Inflammatory macrophage treated with lipopolysaccharide for 1 hour (primary cell): ENCODE measurements at places on chromosomes 1 and 21.

GRCh38 chr21:8994640-8995511 lies 1526.5 kb upstream of the TPTE start:
- no peak for DNase-seq

GRCh38 chr1:152884085-152884484 lies 6.0 kb downstream of the SMCP start:
- no peak for DNase-seq

DNA sequence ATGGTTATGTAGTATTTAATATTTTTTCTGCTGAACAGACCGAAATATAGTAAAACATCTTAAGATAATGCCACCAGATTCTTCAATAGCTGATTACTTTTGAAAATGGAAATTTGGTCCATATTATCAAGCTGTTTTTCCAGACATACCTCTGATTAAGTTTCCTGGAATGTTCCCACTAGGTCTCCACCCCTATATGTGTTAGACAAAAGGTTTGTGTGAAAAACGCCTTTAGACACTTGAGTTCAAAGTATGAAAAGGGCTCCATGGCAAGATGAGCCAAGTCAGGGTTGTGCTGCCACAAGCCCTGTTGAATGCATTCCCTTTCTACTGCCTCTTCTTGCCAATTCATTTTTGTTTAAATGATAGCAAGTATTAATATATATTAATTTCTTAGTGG lies 52.7 kb downstream of the ZBTB17 start:
- DNase-seq: no peak

- no peak for DNase-seq
Observed at GRCh38 chr1:41513383-41513735, 28.9 kb upstream of the EDN2 start.

GRCh38 chr1:223326776-223327175 lies 37.2 kb downstream of the SUSD4 start:
- no peak for DNase-seq

DNA sequence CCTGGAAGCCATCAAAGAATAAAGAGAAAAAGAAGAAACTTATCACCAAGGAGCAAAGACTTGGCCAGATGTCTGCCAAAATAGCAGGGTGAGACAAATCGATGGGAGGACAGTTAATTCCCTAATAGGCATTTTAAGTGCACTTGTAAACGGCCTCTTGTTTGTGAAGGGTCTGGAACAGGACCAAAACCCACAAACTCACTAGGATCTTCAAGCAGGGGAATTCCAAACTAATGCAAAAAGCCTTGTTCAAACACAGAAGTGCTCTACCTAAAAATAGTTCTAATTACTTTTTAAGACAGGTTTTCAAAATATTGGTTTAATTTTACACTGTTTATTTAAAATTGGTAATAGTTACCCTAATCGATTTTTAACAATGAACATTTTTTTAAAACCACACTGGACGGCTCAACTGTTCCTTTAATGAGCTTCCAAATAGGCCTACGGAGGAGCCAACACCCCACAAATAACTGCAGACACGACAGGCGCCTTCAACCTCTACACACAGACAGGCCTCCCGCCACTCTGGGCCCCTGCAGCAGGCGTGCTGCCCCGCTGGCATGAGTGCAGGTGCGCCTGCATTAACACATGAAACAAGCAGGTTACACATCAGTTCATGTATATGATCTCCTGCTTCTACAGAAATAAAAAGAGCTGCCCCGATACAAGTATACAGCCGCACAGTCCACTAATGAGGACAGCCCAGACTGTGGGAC lies 15.8 kb downstream of the UBE2G2 start:
- no peak for DNase-seq

- DNase-seq: peak; percentile 76
Observed at GRCh38 chr21:45709173-45709572, 65.6 kb downstream of the PCBP3 start.

- no peak for DNase-seq
Observed at GRCh38 chr1:197911111-197911856, 5.9 kb upstream of the LHX9 start.

DNA sequence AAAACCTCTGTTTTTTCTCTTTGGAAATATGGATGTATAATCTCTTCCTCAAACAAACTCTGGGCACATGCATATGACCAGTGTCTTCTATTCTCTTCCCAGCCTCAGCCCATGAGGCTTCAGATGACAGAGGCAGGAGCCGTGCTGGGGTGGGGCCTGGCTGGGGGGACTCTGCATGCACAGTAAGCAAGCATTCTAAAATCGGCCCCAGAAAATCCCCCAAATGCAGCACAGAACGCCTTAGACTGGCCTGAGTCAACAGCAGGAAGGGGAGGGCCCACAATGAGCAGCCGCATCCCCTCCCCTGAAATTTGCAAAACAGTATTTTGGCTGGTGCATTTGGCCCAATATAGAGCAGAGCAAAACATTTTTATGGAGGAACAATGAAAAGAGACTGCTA lies 47.8 kb downstream of the ITPKB start:
- DNase-seq: no peak

GRCh38 chr1:230503726-230504125 lies 77.6 kb upstream of the PGBD5 start:
- DNase-seq: no peak

DNA sequence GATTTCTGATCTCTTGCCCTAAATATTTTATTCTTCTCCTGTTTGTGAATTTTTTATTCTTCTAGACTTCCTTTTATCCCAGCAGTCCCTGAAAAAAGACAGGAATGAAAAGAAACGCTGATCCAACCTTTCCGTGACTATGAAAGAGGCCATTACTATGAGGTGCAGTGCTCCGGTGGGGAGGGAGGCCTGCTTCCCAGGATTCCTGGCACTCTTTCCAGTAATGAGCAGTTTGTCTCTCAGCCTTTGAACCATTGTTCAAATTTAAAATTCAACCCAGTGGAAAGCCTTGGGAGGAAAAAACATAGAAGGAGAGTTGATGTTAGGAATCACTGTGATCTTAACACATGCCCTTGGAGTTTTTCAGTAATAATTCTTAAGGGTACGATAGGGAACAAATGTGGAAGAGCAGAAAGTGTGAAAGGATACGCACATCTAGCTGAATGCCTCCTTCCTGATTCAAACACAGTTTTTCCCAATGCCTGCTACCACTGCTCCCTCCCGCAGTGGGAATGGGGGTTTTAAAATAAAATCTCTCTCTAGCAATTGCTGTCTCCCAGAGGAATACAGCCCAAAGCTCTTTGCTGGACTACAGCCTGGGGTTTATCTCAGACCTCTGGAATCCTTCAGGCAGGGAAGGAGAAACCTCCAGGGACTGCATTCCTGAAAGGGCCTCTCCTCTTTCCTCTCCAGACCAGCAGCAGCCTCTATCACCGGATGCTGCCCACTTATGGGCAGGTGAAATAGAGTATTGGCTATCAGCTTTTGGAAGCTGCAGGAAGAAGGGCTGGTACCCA lies 6.1 kb downstream of the IER5 start:
- DNase-seq: no peak

DNA sequence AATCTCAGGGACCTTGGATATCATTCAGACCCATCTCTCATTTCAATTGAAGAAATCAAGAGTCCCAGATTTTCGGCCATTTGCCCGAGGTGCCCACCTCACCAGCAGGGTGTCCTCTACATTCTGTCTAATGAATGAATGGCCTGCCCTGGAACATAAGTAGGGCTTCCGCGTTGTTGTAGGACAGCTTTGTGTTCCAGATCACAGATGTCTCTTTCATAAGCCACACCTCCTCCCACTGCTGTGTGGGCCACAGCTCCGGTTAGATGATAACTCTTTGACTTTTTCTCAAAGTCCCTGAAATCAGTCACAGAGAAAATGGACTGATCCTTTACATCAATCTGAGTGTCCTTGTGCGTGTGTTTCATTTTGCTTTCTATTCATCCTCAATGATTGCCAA lies 144.4 kb downstream of the RGS7 start:
- no peak for DNase-seq

DNA sequence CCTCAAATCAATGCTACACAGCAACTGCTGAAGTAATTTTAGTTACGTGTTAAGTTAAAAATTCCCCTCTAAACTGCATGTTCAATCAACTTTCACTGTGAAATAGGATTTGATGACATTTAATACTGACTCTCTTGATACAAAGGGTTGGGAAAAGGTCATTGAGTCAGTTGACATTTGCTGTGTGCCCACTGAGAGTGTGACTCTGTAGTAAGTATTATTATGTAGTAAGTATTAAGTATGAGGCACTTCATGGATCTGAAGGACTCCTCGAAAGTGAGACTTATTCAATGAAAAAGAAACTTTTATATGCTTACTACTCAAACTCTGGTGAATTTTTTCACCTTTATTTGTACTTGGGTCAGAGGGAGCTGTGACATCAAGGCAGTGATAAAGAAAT lies 83.1 kb upstream of the S1PR1 start:
- no peak for DNase-seq

GRCh38 chr21:35783721-35784120 lies 276.6 kb downstream of the SETD4 start:
- DNase-seq: no peak

- DNase-seq: peak; percentile 56
Observed at GRCh38 chr21:34927992-34928391, 121.1 kb downstream of the RUNX1 start.

- DNase-seq: no peak
Observed at GRCh38 chr1:220151454-220151853, 57.5 kb downstream of the IARS2 start.

GRCh38 chr1:9245230-9245619 lies 10.7 kb downstream of the H6PD start:
- DNase-seq: no peak

- no peak for DNase-seq
Observed at GRCh38 chr21:14076143-14076806, 134.5 kb downstream of the LIPI start.

DNA sequence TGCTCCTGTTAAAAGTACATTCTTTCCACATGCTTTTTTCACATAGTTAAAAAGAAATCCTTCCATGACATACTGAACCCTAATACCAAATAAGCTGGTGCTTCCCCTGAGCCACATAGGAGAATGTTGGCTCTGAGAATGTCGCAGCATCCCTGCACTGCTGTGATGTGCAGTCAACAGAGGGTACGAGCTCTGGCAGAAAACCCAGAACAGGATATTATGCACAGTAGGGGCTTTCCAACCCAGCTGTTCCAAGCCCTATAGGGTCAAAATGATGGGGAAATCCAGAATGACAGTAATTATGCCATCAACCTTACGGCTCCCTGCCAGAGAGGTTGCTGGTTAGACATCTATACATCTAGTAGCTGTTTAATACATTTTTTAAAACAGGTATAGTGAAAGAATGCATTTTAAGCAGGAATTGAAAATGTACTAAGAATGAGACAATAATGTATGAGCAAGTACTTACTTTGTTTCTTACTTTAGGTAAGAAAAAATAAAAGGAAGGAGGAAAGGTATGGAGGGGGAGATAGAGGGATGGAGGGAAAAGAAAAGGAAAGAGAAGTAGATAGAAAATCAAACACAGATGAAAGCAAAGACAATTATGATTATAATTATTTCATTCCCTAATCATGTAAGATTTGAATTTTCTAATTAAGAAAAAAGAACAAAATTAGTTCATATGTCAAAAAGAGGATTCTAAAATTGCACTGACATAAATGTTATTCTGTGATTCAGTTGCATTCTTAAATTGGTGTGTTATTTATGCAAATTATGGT lies 126.0 kb downstream of the NR5A2 start:
- peak; percentile 58 for DNase-seq

GRCh38 chr1:98422816-98423215 lies 238.7 kb upstream of the SNX7 start:
- no peak for DNase-seq

DNA sequence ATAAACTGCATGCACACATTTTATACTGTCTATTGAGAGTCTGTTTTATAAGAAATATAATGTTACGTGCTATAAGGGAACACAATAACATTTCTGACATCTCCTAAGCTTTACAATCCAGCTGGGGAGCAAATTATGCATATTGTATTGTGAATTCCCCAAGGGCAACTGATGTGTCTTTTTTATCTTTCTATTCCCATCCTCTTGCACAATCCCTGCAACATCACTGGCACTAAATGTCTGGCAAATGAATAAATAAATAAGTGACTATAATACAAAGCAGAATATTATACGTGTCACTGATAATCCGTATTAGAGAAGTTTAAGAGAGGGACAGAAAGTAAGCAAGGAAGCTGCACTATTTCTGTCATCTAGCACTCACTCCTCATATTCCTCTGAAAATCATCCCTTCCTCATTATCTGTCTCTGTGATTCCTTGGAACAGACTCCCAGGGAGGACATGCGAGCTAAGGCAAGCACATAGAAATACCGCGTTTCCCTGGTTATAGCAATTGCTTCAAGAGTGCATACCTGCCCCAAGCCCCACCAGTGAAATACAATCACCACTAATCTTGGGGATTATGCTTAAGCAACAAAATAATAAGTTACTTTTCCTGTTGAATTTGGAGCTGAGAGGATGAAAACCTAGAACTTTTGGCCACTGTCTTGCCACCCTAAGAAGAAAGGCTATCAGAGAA lies 205.4 kb downstream of the SMYD3 start:
- DNase-seq: no peak

DNA sequence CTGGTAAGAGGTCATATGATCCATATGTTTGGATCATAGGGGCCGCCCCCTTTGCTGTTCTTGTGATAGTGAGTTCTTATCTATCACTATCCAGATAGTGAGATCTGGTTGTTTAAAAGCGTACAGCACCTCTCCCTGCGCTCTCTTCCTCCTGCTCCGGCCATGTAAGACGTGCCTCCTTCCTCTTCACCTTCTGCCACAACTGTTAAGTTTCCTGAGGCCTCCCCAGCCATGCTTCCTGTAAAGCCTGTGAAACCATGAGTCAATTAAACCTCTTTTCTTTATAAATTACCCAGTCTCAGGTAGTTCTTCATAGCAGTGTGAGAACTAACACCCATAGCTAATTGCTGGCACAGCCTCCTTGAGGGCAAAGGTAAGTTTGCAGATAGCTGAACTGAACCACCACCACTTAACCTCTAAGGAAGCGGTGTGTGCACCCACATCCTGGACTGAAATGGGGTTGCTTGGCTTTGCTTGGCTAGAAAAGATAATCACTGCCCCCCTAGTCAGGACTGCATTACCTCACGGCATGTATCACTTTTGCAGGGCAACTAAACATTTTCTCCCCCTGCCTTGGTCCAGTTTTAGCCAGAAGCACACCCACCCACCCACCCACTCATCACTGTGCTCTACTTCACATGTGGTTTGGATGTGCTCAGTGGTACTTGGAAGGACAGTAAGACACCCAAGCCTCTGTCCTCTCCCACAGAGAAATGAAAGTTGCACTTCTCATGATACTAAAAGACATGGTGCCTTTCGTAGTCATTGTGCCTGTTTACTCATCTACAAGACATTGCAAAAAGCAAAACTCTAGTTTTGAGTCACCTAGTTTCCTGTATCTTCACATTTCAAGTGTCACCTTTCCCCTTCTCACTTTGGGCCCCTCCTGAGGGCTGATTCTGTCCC lies 23.1 kb upstream of the PTAFR start:
- DNase-seq: peak; percentile 33

GRCh38 chr1:229169399-229169798 lies 101.5 kb upstream of the RAB4A start:
- no peak for DNase-seq

GRCh38 chr21:39182484-39183271 lies 573 bp downstream of the PSMG1 start:
- no peak for DNase-seq

- no peak for DNase-seq
Observed at GRCh38 chr1:180353945-180354344, 123.9 kb downstream of the LHX4 start.

GRCh38 chr1:7207875-7208646 lies 422.8 kb downstream of the CAMTA1 start:
- DNase-seq: peak; percentile 12
